ENCODE measurements at places on chromosomes 5 and 9. TPM values are rescaled to one million over a fixed set of nuclear protein-coding genes. Genes with fewer than 3 reads are reported as not detected.

DNA sequence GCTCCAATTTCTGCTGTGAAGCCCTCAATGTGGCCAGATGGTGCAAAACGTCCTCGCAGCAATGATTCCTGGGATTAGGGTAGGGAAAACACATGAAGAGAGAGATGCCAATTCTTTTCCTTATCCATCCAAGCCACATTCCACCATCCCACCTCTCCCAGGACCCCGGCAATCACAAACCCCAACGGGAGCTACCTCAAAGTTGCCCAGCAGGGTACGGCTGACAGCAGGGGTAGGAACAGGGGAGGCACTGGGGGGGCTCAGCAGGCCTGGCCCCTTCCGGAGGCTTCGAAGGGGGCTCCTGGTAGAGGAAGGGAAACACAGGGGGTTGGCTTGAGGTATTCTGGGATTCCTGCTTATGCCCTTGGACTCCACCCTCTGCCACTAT is 3.4 kb upstream of the STOML2 start:
- no peak for DNase-seq

- no peak for DNase-seq
Measured at GRCh38 chr9:68507130-68507805, 33.4 kb downstream of the TMEM252 start.

PCDHGC3 gene
- 103 TPM for polyA plus RNA-seq

DNA sequence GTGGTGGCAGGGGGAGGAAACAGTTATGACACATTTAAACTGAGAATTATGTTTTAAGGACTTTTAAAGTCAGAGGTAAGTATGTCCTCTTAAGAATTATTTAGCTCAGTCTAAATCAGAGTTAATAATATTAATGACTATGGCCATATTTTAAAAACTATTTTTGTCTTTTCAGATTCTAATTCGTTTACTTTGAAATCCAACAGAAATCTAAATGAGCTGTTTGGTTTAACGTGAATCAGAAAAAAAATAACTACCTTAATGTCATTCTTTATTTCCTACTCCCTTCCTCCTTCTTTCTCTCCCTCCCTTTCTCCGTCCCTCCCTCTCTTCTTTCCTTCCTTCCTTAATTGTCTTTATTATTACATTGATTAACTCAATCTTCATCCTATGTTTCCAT is 14.7 kb downstream of the C1QTNF3 start:
- DNase-seq: no peak

CBY3 gene
- polyA plus RNA-seq: 0.33 TPM

- DNase-seq: no peak
Measured at GRCh38 chr5:98793223-98793622, 19.8 kb downstream of the RGMB start.

DNA sequence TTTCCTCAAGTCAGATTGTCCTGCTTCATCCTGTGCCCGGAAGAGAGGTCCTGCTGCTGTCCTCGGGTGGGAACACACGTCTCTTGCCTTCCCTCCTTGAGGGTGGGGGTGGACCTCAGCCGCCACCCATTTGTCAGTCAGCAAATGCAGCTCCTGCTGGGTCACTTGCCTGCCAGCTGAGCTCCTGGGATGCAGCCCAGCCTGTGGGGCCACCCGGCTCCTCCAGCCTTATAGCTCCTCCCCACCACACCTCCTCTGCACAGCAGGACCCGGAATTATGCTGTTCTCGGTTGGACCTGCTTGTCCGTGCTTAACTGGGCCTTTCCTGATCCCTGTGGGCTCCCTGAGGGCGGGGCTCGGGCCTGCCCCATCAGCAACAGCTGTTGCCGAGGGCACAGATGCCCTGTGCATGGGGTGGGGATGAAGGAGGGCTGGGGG is 52.7 kb downstream of the RXRA start:
- DNase-seq: no peak

DNA sequence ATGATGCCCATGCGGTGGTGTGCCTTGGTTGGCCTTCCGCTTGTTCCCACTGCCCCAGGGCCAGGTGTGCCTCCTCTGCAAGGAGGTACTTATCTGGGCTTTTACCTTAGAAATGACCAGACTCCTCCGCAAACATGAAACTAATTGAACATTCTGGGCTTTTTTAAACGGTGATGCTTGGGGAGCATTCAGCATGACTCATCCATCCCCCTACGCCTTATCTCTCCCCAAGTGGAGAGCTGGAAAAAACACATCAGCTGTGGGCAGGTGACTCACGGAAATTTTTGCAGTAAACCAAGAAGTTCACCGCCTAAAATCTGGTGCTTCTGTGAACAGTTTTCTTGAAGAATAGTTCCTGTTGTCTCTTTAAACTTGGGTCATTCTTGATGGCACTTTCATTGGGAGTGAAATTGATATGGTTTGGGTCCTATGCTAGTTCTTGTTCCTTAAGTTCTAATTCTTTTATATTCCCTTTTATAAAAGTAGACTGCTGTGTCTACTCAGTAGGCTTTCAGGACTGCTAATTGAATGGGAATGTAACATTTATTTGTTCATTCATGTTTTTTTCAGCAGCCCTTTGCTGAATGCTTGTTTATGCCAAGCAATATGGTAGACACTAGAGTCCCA is 39.6 kb downstream of the SFXN1 start:
- no peak for DNase-seq

DNA sequence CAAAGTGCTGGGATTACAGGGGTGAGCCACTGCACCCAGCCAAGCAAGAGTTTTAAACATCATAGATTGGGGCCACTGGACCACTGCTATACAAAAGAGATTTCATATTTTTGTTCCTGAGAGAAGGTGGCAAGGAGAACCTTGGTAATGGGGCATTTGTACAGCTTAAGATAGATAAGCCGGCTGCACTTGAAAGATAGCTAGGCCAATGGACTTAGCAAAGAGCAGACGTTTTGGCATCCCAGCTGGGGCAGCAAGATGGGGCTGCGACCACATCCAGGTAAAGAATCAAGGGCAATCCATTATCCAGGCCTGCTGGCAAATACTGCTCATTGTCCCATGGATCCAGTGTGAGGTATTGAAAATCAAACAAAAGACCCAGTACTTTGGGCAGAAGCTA is 3.9 kb upstream of the ISCA1 start:
- no peak for DNase-seq

GRCh38 chr5:74028406-74028805 is 402.4 kb downstream of the ARHGEF28 start:
- no peak for DNase-seq

WNT8A gene
- 0.27 TPM for polyA plus RNA-seq

PTPA gene
- 116 TPM for polyA plus RNA-seq

OTP gene
- polyA plus RNA-seq: not detected

- DNase-seq: no peak
Measured at GRCh38 chr5:154849791-154850201, 607 bp downstream of the FAXDC2 start.

PCDHA9 gene
- polyA plus RNA-seq: not detected

DNLZ gene
- polyA plus RNA-seq: 16.1 TPM

GRCh38 chr5:144487207-144487606 is 316.5 kb downstream of the KCTD16 start:
- no peak for DNase-seq

DDX4 gene
- not detected for polyA plus RNA-seq

- no peak for DNase-seq
Measured at GRCh38 chr5:129341306-129341705, 118.8 kb upstream of the ADAMTS19 start.

GRCh38 chr5:61619289-61619688 is 287.2 kb downstream of the ZSWIM6 start:
- no peak for DNase-seq

SLC46A2 gene
- 0.08 TPM for polyA plus RNA-seq

- DNase-seq: no peak
Measured at GRCh38 chr5:120449501-120449900, 14.6 kb upstream of the PRR16 start.

GRCh38 chr9:1962122-1962521 is 53.0 kb upstream of the SMARCA2 start:
- DNase-seq: peak; percentile 52

DNA sequence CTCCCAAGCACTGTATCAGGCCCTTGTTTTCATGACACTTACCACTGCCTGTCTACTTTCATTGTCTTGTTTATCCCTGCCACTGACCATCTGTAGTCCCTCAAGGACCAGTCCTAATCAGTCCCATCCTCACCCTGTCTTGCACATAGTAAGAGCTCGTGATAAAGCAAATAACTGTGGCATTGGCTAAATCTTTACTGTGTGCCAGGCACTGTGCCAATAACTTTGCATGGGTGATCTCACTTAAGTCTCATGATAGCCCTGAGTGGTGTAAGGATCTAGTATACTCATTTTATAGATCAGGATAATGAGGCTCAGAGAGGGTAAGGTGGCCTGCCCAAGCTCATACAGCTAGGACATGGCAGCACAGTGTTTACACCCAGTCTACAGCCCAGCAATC is 5.6 kb downstream of the CDX1 start:
- no peak for DNase-seq

GRCh38 chr5:14186059-14186830 is 43.1 kb downstream of the TRIO start:
- no peak for DNase-seq

- DNase-seq: no peak
Measured at GRCh38 chr9:89508951-89509615, 11.2 kb upstream of the SEMA4D start.

DNA sequence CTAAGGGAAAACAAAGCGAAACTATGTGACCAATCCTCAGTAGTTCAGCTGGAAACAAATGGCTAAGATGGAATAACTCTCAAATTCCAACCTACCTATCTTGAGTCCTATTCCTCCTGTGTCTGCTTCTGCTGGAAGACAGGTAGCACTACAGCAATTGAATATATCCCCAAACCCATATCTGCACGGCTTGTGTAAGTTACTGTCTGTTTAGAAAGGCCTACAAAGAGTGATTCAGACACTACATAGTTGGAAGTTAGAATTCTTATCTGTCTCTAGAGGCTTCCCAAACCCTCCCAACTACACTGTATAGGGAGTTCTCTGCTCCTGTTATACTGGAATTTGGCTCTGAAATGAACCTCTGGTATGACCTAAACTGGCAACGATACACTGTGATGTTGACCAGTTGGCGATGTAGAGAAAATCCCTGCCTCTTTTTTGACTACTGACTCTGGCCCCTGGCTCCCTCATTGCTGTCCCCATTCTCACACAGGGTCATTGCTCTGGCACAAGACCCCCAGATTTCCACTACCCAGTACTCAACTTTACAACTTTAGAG is 22.6 kb upstream of the NADK2 start:
- DNase-seq: no peak

All from right renal cortex interstitium (tissue), 3 donors.